Suprapubic skin (tissue), 4 donors: ENCODE measurements at places on chromosomes 5 and 9. TPM values are rescaled to one million over a fixed set of nuclear protein-coding genes. Genes with fewer than 3 reads are reported as not detected.
A peak's percentile ranks its signal among the peaks of the same experiment; 100 is the strongest.

The ARSI gene
- 4.5 TPM for total RNA-seq

The TICAM2 gene
- 0.25 TPM for total RNA-seq

The ELOVL7 gene
- 39.4 TPM for total RNA-seq

The PCDHGA12 gene
- 6.5 TPM for total RNA-seq

The TRMO gene
- total RNA-seq = 47.2 TPM

The RORB gene
- total RNA-seq = 0.64 TPM

The ADAMTS19 gene
- total RNA-seq = not detected

The CD72 gene
- 3.7 TPM for total RNA-seq

The OSMR gene
- total RNA-seq = 44.3 TPM

The PTGDS gene
- 31.7 TPM for total RNA-seq

The PDE8B gene
- 1.1 TPM for total RNA-seq

The MELK gene
- total RNA-seq = 2.5 TPM

The FAM78A gene
- total RNA-seq = 2.0 TPM

The GARIN3 gene
- not detected for total RNA-seq

- no peaks in the 10 kb centered on the region for H3K27me3 ChIP-seq
- no peak overlapping the region for H3K4me3 ChIP-seq
- H3K36me3 ChIP-seq = no peaks in the 10 kb centered on the region
- no peak for DNase-seq
These were observed 40.0 kb downstream of the NIM1K start for GRCh38 chr5:43231977-43232376.

- peaks cover 67% of the 10 kb centered on the region for H3K4me1 ChIP-seq
- no peak overlapping the region for H3K4me3 ChIP-seq
- no peak for DNase-seq
- peaks cover 76% of the 10 kb centered on the region for H3K36me3 ChIP-seq
- H3K27me3 ChIP-seq = no peaks in the 10 kb centered on the region
These were observed 49.0 kb downstream of the STOM start for GRCh38 chr9:121321016-121321503.

DNA sequence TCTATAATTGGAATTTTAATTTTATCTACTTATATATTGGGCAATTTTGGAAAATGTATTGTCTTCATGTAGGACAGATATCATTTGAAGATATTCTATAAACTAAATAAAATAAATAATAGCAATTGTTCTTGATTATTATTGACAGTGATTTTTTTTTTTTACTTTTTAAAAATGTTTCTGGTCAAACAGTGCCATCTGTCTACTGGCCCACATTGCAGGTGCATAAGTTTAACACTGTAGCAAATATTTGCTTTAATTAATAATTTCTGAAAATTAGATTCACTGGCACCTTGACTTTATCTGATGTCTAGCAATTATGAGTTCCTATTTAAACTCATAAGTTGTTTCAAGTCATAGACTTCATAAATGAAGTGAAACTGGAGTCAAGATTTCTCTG, 41.1 kb upstream of the ISOC1 start:
- H3K4me1 ChIP-seq = no peaks in the 10 kb centered on the region
- H3K4me3 ChIP-seq = no peak overlapping the region
- H3K36me3 ChIP-seq = no peaks in the 10 kb centered on the region

DNA sequence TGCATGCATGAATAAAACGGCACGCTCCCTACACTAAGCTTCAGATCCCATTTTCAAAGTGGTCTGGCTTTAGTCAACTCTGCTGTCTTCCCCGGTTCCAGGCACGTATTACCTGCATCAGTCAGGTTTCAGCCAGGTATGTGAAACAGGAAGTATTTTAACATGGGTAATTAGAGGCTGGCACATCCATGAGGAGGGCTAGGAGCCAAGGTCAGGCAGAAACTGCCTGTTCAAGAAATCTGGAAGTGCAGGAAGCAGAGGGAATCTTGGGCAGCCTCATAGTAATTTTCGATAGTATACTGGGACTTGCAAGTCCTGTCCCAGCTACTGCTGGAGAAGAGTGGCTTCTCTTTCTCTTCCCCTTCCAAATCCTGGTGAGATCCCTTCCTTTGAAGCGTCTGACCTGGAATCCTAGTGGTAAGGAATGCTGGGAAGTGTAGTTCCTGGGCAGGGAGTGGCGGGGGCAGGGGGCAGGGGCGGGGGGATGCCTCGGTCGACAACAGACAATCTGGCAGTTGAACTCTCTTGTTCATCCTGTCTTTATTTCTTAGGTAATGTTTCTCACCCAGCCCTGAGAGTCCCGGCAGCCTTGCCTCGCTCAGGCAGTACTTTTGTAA, 403.1 kb downstream of the TLE4 start:
- no peak overlapping the region for H3K27ac ChIP-seq
- no peaks in the 10 kb centered on the region for H3K27me3 ChIP-seq
- DNase-seq = no peak
- H3K4me1 ChIP-seq = peaks cover 3% of the 10 kb centered on the region
- H3K36me3 ChIP-seq = no peaks in the 10 kb centered on the region
- no peak overlapping the region for H3K4me3 ChIP-seq

DNA sequence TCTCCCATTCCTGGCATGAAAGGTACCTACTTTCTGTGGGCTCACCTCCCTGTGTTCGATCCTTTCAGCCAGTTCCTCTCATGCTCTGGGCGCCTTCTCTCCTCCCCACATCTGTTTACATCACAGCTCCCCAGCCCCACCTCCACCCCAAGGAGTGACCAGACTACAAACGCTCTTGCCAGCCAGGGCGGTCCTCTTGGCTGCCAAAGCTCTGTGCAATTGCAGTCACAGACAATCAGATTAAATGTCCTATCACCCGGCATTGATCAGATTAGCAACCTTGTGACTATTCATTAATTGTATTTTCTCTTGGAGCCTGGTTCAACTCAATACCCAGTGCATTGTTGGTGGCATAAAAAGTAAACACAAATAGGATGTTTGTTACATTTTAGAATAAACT, 211.2 kb upstream of the TBCA start:
- no peaks in the 10 kb centered on the region for H3K4me1 ChIP-seq
- H3K4me3 ChIP-seq = no peak overlapping the region
- no peak overlapping the region for H3K27ac ChIP-seq

GRCh38 chr5:167254132-167254531, 1037.3 kb upstream of the WWC1 start:
- no peak for DNase-seq
- no peaks in the 10 kb centered on the region for H3K36me3 ChIP-seq
- no peaks in the 10 kb centered on the region for H3K27me3 ChIP-seq
- H3K4me1 ChIP-seq = no peaks in the 10 kb centered on the region
- H3K4me3 ChIP-seq = no peak overlapping the region

DNA sequence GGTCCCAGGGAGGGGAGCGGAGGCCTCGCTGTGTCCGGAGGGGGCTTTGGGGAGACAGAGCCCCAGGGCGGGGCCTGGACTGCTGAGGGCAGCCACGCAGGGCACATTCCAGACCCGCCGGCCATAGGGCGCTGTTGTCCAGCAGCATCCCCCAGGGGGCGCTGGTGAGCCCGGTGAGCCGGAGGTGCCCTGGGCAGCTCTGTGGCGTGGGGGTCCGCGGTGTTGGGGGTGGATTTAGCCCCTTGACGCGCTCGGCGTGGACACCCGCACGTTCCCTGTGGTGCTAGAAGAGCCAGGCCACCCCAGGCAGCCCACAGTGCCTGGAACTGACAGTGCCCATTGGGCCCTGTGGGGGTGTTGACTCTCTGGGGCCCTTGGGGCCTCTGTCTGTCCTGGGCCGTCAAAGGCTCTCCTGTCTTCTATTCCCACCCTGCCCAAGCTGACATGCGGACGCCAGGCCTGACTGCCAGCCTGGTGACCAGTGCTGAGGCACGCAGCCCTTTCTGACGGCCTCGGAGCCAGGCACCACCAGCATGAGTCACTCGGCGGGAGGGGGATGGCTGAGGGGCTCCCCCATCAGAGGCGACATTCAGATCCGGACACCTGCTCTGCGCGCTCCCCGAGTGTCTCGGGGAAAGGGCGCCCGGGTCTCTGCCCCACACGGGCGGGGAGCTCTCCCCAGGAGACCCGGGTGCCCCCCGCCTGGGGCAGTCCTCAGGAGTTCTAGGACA, 23.9 kb downstream of the TPPP start:
- H3K27me3 ChIP-seq = no peaks in the 10 kb centered on the region
- H3K4me1 ChIP-seq = peaks cover 36% of the 10 kb centered on the region
- H3K27ac ChIP-seq = no peak overlapping the region
- H3K4me3 ChIP-seq = no peak overlapping the region
- DNase-seq = peak; percentile 80

- no peak overlapping the region for H3K27ac ChIP-seq
- H3K27me3 ChIP-seq = peaks cover 64% of the 10 kb centered on the region
- peaks cover 38% of the 10 kb centered on the region for H3K4me1 ChIP-seq
- H3K4me3 ChIP-seq = peak overlapping the region; percentile 30
These were observed 3.2 kb downstream of the CDKN2B start for GRCh38 chr9:22005702-22006606.

- peak overlapping the region; percentile 92 for H3K4me3 ChIP-seq
- peaks cover 20% of the 10 kb centered on the region for H3K36me3 ChIP-seq
- peaks cover 63% of the 10 kb centered on the region for H3K4me1 ChIP-seq
- peak overlapping the region; percentile 95 for H3K27ac ChIP-seq
- no peaks in the 10 kb centered on the region for H3K27me3 ChIP-seq
These were observed 1.5 kb downstream of the ARPC5L start for GRCh38 chr9:124863371-124863871.

- H3K4me1 ChIP-seq = no peaks in the 10 kb centered on the region
- H3K27ac ChIP-seq = no peak overlapping the region
- no peaks in the 10 kb centered on the region for H3K36me3 ChIP-seq
These were observed 272.7 kb upstream of the PANK3 start for GRCh38 chr5:168851902-168852321.

- no peak overlapping the region for H3K4me3 ChIP-seq
- DNase-seq = peak; percentile 76
- peaks cover 15% of the 10 kb centered on the region for H3K4me1 ChIP-seq
- no peak overlapping the region for H3K27ac ChIP-seq
- H3K36me3 ChIP-seq = no peaks in the 10 kb centered on the region
These were observed 114.9 kb upstream of the NFIB start for GRCh38 chr9:14428781-14429230.

GRCh38 chr9:87540444-87541105, 42.9 kb downstream of the DAPK1 start:
- H3K4me3 ChIP-seq = no peak overlapping the region
- H3K4me1 ChIP-seq = no peaks in the 10 kb centered on the region
- H3K27ac ChIP-seq = no peak overlapping the region
- DNase-seq = no peak

GRCh38 chr9:115211413-115212124, 93.6 kb upstream of the TNC start:
- H3K4me3 ChIP-seq = no peak overlapping the region
- no peaks in the 10 kb centered on the region for H3K27me3 ChIP-seq
- no peak overlapping the region for H3K27ac ChIP-seq
- no peaks in the 10 kb centered on the region for H3K36me3 ChIP-seq

DNA sequence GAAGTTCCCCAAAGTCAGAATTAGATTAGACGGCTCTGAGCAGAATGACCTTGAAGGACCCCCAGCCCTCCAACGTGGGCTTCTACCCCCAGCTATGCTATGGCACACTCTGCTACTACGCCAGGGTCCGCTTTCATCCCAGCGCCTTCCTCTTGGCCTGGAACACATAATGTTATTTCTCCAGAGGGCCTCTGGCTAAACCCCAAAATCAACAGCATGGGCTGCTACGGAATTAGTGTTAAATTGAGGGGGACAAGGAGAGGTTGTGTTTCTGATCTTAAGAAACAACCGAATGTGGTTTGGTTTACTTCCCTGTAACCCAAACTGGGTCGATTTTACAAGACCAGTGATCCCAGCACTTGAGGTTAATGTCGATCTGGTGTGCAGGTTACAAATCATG, 97.1 kb downstream of the ZNF618 start:
- no peak for DNase-seq
- no peaks in the 10 kb centered on the region for H3K27me3 ChIP-seq
- no peak overlapping the region for H3K4me3 ChIP-seq
- H3K4me1 ChIP-seq = no peaks in the 10 kb centered on the region
- H3K27ac ChIP-seq = no peak overlapping the region

GRCh38 chr9:121505903-121506735, 6.5 kb upstream of the GGTA1 start:
- H3K36me3 ChIP-seq = no peaks in the 10 kb centered on the region
- no peak overlapping the region for H3K4me3 ChIP-seq
- DNase-seq = no peak
- H3K4me1 ChIP-seq = no peaks in the 10 kb centered on the region

DNA sequence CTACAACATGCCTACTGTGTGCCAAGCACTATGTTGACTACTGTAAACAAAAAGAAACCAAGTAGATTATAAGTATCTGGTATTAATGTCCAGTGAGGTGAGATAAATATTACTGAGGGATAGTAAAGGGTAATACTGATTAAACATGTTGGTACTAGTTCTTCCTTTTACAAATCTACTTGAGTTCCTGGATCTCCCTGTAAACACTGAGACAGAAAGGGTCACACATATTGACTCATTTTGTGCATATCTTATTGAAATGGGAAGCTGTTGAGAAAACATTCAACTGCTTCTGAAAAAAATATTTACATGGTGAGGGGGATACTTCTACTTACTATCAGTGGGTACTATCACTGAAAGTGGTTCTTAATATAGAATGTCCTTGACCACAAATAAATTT, 24.3 kb downstream of the EFNA5 start:
- no peak overlapping the region for H3K27ac ChIP-seq
- H3K4me3 ChIP-seq = no peak overlapping the region
- H3K36me3 ChIP-seq = no peaks in the 10 kb centered on the region
- DNase-seq = no peak
- peaks cover 6% of the 10 kb centered on the region for H3K4me1 ChIP-seq

DNA sequence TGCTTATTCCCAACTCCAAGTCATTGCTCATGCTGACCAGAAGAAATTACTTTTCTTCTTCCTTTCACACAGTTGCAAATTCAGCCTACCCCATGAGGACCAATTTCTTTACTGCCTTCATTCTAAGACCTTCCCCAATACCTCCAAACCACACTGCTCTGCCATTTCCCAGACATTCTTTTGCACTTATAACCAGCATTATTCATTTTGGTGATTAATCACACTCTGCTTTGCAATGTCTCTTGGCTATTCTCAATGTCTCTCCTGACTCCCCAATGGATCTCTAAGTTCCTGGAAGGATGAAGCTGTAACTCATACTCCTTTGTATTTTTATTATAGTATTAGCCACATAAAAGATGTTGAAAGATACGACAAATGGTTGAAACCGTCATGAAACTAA, 105.7 kb upstream of the RANBP3L start:
- H3K4me3 ChIP-seq = no peak overlapping the region
- H3K4me1 ChIP-seq = peaks cover 11% of the 10 kb centered on the region
- H3K36me3 ChIP-seq = no peaks in the 10 kb centered on the region
- H3K27me3 ChIP-seq = no peaks in the 10 kb centered on the region
- H3K27ac ChIP-seq = no peak overlapping the region
- no peak for DNase-seq
